ENCODE measurements at places on chromosomes 2 and 18.

GRCh38 chr2:20157193-20157891, 67.6 kb downstream of the SDC1 start:
- no peak for DNase-seq

DNA sequence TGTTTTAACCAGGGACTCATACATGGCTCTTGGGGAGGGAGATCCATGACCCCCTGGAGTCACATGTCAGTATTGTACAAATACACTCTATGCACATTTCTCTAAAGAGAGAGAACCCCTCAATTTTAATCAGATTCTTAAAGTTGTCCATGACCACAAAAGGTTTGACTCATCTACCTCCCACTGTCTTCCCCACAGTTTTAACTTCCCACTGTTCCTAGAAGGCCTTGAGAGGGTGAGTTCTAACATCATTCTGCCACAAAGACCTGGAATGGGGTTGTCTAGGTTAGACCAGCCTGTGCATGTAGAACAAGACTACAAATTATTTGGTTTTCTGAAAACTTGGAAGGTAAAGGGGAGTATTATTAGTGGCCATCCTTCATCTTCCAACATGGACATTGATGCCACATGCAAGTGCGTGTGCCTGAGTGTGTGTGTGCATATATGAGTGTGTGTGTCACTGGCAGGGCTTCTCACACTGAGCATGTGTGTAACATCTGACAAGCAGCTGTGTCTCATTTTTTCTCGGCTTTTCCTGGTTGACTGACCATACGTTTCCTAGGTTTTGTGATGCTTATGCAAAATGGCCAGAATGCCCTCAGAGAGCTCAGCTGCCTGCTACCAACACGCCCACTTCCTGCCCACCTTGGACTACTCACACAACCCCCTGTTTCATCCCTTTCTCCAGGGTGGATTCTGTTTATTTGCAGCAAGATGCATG, 94.6 kb upstream of the LGALSL start:
- no peak for DNase-seq

DNA sequence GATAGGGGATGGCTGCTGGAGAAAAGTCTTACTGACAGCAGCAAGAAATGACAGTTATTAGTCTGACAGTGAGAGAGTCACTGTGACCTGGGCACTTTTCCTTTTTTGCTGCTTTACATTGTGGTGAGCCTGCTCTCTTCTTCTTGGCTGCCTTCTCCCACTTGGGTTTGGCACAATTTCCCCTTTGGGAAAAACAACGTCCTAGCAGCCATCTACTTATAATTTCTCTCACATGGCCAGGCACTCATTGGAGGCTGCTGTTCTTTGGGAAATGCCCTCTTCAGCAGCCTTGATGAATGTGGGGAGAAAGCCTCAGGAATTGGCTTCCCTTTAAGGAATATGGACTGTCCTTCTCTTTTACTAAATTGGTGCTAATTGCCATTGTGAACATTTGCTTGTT, 60.4 kb upstream of the SLC1A4 start:
- no peak for DNase-seq

DNA sequence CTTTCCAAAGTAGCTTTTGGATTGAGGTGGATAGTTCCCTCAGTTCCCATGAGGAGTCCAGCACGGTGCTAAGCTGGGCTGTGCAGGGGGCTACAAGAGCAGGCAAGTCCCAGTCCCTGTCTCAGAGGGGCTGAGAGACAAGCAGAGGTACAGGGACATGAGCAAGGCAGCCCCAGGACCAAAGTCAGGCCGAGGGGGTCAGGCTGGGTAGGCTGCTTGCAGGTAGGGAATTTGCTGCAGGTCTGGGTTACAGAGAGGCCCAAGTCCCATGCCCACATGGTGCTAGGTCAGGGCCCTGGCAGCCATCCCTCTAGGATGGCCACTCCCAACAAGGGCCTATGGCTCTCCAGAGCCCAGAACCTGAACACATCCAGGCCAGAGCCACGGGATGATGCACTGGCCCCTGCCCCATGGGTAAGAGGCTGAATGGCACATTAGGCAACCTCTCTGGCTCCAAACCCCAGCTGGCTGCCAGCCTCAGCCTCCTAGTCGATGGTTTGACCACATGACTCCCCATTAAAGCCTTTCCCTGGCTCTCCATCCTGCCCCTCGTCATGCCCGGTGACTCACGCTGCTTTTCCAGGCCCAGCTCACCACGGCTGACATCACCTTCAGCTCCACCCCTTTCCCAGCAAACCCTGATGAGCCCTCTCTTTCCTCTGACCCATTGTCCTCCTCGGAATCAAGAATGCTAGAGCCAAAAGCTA, 83.7 kb downstream of the SDC1 start:
- no peak for DNase-seq

DNA sequence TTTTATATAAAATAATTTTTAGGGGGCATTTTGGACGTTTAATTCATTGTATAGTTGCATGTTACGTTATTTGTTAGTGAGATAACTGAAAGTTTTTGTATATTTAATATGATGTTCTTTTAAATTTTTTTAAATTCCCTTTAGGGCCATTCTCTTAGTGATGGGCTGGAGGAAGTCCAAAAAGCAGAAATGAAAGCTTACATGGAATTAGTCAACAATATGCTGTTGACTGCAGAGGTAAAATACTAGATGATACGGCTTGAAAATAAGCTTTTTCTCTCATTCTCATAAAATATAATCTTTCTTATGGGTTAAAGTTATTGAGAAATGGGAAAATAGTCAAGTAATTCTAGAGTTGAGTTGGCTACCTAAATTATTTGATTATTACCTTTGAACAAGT, 58.9 kb downstream of the MTX2 start:
- no peak for DNase-seq

DNA sequence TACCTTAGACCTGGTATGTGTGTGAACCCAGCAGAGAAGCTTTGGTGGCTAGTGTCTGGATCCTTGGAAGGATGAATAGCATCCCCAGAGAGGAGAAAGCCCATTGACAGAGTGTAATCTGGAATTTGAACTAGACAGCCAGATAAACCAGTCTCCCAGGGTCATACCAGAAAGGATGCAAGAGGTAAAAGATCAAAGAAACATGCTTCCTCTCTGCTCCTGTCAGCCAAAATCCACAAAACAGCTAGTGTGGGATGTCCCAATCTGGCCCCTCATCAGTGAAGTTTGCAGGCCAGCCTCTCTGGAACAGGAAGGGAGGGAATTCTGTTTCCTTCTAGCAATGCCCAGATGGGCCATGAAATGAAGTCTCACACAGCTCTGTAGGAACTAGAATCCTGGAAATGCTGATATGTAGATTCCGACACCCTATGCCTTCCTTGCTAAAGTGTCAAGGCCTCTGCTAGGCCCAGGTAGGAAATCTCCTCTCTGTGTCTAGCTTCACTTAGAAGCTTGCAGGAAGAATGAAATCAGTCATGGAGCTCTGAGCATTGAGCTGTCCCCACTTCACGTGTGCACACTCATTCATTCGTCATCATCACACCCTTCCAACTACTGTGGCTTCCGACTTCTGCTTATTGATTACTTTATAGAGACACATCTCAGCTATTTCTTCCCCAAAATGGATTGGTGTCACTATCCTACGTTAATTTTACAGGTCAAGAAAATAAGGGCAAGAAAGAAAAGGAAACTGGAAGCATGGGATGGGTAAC, 38.0 kb downstream of the EVA1A start:
- DNase-seq, result no peak

DNA sequence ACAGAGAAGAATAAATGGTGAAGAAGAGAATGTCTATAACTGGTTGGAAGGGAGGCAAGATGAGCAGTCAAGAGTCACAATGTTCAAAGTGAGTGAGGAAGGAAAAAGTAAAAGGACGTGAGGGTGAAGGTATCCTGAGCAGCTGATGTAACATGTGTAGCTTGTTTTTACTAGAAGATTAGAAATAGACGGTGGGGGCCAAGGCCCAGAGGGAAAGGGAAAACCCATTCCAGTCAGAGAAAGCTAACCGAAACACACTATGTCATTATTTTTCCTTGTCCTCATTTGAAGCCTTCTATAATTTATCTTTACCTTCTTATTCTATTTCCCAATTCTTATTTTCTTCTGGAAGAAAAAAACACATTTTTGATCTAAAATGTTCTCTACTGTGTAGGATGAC, 176.6 kb downstream of the THADA start:
- DNase-seq, result no peak
